COLO829 (cell line): ENCODE measurements at places on chromosomes 6 and 20.
A peak's percentile ranks its signal among the peaks of the same experiment; 100 is the strongest.

GRCh38 chr6:74932232-74932888, 273.5 kb downstream of the COL12A1 start:
- DNase-seq: no peak

DNA sequence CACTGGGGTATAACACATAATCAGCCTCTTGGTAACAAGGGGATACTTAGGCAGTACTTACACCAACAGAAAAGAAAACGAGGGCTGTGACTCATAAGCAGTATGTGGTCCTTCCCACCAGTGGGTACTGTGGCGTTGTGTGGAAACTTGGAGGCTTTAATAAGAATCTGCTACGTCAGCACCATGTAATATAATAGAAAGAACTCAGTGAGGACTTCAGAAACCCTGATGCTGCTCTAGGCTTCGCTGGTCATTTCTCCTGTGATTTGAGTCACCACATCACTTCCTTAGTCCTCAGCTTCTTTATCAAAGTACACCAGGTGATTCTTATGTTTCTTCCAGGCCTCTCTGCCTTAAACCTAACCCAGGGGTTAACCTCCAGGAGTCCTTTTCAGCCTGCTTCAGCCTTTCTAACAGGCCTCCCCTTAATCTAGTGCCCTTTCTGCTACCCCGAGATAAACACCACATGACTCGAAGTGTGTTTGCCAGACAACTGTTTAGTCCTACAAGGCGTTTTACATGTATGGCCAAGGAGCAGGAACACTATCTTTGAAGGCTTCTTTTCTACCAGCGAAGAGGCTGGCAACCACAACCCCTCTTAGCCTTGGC, 68.5 kb downstream of the FYN start:
- peak; percentile 41 for DNase-seq

DNA sequence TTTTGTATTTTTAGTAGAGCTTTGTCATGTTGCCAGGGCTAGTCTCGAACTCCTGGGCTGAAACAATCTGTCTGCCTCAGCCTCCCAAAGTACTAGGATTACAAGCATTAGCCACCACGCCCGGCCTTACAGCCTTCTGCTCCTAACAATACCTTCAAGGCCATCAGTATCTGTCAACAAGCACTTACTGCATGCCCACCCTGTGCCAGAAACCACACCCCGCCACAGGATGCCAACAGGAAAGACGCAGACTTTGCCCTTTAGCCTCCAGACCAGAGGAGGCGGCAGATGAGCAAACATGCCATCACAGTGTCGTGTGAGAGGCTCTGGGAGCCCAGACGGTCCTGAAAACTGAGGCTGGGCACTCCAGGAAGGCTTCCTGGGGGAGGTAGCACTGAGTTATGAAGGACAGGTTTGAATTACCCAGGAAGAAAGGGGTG, 34.7 kb upstream of the TGM3 start:
- no peak for DNase-seq

DNA sequence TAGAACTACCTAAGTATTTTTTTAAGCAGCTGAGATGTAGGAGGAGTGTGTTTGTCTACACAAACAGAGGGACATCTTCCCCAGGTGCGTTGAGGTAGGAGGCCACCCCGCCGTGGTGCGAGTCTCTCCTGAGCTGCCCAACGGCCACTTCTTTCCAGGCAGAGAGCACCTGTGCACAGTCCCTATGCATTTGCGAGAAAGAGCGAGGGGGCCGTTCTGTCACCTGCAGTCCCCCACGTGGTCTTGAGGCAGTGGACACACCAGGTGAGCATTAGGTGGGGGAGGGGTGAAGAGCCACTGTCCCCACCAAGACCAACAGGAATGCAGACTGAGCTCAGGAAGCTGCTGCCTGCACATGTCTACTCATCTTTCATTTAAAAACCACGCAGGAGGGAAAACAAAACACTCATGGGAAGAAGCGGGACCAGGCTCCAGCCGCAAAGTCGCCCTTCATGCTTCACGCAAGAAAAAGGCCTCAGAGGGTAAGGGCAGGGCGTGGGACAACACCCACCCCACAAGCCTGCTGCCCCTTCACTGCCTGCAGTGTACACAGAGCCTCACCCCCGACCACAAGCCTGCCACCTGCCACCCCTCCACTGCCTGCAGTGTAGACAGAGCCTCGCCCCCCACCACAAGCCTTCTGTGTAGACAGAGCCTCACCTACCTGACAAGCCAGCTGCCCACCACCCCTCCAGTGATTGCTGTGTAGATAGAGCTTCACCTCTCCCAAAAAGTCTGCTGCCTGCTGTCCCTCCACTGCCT, 142.0 kb downstream of the DLL1 start:
- no peak for DNase-seq

DNA sequence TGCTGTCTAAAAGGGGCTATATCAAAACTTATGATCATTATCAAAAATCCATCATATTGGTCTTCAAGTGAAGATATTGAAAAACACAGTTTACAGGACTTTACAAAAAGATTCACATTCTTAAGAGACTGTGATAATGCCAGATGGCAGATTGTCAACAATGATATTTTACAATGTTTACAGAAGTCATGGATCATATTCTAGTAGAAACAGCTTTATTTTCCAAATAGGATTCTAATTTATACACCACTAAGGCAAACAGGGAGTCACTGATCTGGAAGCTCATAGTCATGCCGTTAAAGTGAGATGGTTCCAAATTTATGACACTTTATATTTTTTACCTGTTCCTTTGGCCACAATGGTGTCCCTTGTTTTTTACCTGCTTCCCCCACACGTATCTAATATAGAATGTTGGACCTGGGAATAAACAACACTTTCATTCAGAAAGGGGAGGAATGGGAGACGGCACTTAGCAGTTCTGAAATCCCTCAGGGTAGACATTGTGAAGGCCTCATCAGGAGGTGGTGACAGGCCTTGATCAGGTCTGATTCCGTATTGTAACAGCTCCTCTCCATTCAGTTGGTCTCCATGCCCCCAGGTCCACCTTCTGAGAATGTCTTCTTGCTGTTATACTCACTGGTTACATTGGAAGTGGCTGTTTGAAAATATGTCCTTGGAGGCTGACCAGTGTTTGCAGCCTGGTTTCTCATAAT, 228.6 kb downstream of the ADGB start:
- no peak for DNase-seq

DNA sequence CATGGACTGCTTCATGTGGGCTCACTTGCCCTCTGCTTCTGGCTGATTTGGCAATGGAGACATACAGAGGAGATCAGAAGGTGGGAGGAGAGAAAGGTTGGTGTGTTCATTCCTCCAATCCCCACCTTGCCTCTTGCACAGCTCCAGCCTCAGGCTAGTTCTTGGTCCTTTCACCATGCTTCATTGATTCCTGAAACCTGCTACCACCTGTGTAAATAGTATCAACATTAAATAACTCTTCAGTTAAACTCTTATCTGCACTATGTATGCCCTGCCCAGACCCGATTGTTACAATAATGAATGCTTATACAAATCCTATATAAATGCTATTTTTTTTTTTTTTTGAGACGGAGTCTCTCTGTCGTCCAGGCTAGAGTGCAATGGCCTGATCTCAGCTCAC, 174.5 kb downstream of the CD83 start:
- no peak for DNase-seq

DNA sequence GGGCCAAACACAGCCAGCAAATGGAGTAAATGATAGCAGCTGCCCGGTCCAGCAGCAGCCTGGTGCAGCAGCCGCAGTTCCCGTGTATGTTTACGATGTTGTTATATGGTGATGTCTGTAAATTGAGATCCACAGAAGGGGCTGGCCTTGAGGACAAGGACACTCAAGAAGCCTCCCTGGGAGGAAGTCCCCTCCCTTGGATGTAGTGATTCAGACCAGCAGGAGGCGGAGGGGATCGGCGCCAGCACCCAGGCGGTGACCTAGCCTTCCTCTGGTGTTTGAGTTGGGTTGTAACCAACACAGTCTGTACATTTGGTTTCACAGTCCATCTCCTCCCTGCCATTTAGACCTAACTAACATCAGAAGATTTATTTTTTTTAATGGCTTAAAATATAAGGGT, 187.8 kb downstream of the SYNDIG1 start:
- DNase-seq: no peak

DNA sequence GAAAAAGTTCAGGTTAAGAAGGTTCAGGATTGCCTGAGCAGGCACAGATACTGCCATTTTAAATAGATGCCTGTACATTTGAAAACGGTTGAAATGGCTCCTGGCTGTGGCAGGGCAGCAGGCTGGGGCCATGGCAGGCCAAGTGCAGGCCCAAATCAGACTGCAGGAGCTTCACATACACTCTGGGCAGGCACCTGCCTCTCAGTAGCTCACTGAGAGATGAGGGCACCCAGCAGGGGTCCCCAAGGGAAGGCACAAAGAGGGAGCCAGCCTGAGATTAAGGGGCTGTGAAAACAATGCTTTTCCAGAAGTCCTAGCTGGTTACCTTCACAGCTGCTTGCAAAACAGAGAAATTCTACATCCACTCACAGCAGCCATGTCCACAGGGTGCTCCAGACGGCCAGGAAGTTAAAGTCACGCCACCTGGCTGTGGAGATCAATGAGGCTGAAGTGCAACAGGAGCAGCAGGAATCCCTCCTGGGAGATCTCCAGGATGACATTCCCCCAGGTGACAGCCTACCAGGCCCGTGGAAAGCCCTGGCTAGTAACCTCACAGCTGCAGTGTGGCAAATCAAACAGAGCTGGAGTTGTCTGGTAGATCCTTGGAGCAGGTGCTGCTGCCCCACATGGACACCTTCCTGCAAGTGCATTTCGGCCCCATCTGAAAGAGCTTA, 6.2 kb upstream of the RAET1E start:
- no peak for DNase-seq

GRCh38 chr20:19880256-19881079, 122.4 kb downstream of the RIN2 start:
- DNase-seq: no peak

- DNase-seq: no peak
Observed at GRCh38 chr20:4507288-4507719, 214.4 kb upstream of the PRND start.

DNA sequence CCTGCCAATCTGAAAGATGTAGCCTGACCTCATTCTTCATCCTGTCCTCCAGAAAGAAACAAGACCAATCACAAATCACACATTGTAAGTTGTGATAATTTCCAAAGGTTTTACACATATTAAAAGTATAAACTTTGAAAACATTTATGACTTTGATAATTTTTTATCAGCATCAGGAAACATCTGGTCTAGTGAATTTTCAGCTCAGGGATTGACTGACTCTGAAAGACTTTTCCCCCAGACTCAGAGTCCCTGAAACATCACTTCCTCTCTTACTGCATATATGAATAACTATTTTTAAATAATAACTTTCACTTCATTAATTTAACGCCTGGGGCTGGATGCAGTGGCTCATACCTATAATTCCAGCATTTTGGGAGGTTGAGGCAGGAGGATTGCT, 48.5 kb upstream of the SSTR4 start:
- no peak for DNase-seq

DNA sequence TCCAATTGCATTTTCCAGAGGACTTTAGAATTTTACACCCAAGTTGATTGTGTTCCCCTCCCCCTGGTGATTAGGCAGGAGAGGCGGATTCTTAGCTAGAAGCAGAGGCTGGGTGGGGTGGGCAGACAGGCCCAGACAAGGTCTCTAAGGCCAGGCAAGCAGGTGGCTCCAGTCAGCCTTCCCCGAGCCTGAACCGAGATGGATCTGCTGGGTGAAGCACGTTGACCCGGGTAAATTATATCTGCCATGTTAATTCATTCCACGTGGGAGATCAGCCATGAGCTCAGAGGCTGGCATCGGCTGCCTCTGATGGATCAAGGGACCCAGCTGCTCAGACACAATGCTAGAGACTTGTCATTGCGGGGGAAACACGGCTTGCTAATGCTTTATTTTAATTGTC, 159.5 kb upstream of the MAFB start:
- no peak for DNase-seq

DNA sequence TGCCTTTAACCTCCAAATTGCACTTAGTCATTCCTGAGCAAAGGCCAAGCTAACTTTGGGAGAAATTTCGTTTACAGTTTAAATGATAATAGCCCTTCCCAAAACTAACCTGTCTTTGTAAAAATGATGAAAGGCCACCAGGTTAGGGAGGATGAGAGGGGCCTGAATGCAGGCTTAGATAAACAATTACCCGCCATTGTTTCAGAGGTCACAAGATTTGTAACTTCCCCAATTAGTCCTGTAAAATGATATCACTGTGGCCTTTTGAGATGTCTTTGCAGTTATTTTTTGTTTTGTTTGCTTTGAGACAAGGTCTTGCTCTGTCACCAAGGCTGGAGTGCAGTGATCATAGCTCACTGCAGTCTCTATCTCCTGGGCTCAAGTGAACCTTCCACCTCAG, 26.3 kb downstream of the GNL1 start:
- no peak for DNase-seq

DNA sequence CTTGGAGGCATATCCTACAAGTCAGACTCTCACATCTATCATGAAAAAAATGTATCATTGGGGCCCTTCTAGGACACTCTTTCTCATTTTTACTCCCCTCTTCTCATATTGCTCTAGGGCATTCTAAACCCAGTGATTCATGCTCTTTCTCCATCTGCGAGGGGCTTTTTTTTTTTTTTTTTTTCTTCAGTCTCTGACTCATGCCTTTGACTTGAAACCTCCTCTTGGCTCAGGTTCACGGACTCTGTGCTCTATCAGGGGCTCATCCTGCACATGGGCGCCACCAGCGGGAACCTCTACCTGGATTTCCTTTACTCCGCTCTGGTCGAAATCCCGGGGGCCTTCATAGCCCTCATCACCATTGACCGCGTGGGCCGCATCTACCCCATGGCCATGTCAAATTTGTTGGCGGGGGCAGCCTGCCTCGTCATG, 17.8 kb downstream of the SLC22A1 start:
- DNase-seq: peak; percentile 70

- no peak for DNase-seq
Observed at GRCh38 chr6:46015119-46015968, at the start of gene CLIC5. Gene CLIC5, minus strand, starts transcription at chr6:46015860. Its CDS starts 318 bp downstream, at chr6:46015542.

DNA sequence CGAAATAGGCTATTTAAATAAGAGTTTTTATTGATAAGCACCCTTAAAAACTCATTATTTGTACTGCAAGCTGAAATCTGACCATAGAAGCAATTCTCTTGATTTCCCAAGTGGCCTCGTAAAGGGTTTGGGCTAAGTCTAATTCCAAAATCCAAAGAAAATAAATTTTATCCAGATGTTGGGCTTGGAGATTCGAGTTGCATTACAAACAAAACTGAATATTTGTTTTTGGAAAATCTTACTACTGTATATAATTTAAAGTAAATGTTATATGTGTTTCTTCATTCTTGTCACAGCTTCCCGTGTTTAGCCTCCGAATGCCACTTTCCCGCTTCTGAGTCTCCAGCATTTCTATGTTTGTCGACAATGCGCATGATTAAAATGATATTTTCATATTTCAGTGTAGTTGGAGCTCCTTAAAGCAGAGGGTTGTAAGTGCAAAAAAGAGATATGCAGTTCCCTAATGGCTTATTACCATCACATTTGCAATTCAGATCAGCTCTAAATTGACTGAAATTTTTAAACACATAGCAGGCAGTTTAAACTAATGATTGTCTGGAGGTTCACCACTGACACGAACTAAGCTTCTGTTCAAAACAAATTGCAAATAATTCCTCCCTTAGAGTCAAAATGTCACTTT, 47.0 kb downstream of the PRL start:
- DNase-seq: no peak

GRCh38 chr6:31971993-31972708, at the start of gene DXO:
Gene DXO, minus strand, starts transcription at chr6:31972138. Its CDS starts 463 bp downstream, at chr6:31971675.
- peak; percentile 99 for DNase-seq

GRCh38 chr20:50655311-50655880, 35.9 kb downstream of the RIPOR3 start:
- no peak for DNase-seq

- DNase-seq: no peak
Observed at GRCh38 chr6:12277386-12277785, 12.8 kb upstream of the EDN1 start.
